Effector CD4-positive, alpha-beta T cell (primary cell): ENCODE measurements at places on chromosomes 11 and 22.

DNA sequence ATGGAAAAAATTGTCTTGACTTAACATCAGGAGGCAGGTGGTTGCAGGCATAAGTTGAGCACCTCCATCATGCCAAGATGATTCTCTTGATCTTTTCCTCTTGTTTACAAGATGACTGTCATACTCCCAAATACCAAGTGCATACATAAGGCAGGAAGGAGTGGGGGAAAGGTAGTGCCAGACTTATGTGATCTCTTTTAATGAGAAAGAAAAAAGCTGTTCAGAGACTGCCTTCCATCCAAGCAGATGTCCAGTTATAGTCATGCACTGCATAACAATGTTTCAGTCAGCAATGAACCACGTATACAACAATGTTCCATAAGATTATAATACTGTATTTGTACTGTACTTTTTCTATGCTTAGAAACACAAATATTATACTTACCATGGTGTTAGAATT, 135.7 kb downstream of the EHF start:
- no peak for DNase-seq

DNA sequence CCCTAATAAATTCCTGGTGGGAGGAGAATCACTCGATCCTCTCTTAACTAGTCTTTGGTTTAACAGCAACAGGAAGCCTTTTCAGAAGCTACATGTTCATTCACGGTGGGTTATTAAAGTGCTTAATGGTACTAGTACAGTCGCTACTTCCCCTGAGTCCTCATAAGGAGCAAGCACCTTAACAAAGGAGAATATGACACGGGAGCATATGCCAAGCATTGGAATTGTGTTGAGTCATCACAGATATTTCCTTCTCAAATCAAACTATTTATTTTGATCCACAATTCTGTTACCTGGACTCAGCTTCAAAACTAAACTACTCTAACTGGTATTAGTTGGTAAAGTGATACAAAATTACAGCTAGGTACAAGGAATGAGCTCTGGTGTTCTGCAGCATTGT, 177.5 kb upstream of the CTSC start:
- no peak for DNase-seq

GRCh38 chr11:108009497-108010370, 1.0 kb downstream of the CUL5 start:
- no peak for DNase-seq

GRCh38 chr11:73265853-73266645, 6.1 kb upstream of the P2RY6 start:
- DNase-seq: no peak

DNA sequence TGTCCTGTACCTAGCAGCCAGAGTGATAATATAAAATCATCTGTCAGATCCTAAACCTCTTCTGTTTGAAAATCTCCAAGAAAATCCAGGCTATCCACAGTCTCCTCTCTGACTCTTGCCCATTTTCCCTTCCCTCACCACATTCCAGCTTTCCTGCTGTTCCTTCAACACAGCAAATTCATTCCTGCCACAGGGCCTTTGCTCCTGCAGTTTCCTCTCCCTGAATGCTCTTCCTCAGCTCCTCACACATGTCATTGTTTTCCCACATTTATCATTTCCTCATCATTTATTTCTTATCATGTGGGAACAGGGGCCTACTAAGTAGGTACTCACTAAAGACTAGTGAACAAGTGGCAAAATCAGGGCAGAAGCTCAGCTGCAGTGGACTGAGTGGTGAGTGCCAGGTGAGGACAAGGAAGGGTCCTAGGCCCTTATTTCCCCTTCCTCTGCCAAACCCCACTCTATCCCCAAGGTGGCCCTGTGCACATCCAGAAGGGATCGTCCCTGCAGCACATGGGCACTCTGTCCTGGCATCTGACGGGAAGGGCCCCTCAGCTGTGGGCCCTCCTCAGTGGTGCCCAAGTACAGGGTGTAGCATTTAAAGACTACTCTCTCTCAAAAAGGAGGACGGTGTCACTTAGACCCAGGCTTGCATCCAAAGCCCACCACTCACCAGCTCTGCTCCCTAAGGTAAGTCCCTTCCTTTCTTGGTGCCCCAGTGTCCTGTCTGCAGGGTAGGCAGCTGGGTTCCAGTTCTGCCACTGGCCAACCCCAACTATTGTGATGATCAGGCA, 2.0 kb downstream of the LRRC32 start:
- no peak for DNase-seq

DNA sequence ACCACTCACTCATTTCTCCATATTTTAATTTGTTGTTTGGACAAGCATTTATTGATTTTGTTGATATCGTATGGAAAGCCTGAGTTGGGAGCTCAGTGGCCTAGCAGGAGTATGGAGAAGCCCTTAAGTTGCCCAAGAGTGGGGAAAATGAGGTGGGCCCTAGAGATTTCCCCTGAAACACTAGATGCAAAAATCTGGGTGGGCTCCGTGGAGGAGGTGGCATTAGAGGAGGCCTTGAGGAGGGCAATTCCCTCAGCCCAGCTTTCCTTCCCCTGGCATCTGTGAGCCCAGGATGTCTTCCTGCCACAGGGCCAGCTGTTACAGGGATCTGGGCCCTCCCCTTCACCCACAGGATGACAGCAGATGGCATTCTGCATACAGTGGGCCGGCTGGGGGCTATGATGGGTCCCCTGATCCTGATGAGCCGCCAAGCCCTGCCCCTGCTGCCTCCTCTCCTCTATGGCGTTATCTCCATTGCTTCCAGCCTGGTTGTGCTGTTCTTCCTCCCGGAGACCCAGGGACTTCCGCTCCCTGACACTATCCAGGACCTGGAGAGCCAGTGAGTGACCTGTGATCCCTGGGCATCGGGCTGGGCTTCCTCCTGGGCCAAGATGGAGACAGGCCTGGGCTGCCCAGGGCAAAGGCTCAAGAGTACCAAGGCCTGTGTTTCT, 21.6 kb upstream of the SLC22A12 start:
- DNase-seq: no peak

DNA sequence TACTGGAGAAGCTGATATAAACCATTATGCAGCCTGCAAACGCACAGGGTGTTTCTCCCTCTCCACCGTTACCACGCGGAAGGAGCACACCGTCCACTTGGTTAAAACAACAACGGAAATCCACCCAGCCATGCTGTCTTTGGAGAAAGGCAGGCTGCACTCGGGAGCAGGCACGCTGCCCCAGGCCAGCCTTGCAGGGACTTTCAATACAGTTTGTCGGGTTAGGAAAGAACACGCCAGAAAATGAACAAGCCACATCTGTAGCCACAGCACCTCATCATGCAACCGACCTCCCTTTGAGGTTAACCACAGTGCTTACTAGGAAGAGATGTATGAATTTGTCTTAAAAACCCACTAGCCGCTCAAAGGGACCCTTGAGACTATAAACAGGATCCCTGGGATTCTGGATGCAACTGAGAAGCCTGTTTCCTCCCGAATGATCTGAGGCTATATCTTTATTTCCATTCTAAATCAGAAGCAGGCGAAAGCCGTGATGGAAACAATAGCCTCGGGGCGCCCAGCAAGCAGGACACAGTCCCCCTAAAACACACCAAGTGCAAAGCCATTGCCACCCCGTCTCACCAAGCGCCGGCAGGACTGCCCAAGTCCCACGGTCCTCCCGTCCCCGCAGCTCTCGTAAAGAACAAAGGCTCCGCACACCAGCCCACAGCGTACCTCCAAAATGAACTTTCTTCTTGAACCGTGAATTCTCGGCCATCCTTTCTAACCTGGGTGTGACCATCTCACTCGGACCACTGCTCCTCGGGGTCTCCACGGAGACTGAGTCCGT, 318.9 kb downstream of the CTTN start:
- DNase-seq: no peak

DNA sequence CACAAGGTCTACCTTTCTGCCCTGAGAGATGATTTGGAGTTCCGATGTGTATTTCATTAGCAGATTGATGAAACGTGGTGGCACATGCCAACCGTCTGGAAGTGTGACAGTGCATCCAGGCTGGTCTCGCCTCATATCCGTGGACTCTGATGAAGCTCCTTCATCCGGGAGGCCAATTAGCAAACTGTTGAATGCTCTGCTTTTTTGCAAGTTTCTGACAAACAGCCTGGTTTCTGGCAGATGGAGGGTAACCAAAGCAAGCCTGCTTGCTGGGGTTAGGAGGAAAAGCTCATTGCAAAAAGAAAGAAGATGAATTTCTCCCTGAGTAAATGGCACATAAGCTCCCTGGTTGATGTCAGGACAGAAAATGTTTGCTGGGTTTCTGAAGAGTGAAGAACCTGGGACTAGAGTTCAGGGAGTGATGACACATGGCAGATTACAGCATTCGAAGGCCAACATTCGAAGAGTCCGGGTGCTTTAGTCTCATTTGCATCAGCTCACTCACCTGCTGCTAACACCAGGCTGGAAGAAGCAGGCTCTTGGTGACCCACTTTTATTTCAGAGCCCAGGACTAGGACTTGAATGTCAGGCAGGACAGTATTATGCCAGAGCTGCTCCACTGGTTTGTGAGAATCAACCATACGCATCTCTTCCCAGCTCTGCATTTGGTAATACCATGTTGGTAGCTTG, 135.9 kb upstream of the TTC12 start:
- DNase-seq: no peak

DNA sequence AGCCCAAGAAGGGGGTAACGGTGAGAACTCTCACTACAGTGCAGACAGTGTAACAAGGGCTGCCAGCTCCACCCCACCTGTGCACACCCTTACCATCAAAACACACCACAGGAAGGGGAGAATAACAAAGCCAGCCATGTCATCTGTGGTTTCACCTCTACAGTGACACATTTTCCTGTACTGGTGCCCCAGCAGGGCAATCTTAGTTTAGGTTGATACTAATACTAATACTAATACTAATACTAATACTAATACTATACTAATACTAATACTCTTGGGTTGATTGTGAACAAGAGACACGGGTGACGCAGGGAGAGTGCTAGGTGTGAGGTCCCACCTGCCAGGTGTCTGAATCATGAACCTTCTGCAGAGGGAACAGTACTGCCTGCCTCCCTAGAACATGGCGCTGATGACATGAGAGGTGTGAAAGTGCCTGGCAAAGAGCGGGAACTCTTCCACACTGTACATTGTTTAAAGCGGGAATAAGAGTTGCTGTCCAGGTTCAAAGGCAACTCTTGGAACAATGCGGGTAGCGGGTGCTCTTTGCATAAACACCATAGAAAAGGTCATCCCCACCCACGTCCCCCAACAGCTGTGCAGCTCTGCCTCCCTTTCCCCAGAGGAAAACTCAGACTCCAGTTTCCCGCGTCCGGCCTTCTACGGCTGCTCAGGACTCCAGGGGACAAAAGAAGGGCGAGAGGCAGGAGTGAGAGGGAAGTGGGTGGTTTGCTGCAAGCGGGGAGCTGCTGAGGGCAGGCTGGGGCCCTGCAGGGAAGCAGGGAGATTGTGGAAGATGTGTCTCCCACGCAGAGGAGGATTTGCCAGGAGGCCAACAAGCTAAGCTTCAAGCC, 25.0 kb upstream of the TMPRSS4 start:
- DNase-seq: peak; percentile 74

DNA sequence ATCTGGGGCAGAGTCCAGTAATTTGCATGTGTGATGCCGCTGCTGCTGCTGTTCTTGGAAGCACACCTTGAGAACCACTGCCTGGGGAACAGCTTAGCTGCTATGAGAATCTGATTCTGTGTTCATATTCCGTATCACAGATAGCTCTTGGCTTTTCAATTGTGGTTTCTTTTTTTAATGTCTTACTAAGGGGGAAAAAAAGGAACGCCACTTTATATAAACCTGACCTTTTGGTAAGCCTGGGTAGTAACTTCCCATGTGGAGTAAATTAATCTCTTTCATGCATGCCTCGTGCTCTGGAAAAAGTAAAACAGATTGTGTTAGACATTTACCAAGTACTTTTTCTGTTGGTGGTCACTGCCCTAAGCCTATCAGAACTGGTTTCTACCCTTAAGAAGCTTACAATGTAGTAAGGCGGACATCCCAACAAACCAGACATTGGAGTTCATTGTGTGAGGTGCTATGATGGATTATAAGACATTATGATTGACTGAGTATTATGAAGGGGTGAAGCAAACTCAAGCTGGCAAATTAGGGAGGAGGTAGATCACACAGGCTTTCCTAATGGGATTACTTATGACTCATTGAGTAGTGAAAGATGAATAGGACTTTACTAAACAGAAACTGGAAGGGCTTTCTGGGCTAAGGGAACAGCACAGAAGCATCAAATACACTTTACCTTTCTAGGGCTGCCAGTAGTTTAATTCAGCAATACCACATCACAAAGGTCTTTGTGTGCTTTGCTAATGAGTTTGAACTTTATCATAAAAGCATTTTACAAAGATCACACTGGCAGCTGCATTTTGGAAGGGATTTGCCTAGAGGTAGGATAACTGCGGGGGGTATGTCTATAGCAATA, 64.7 kb downstream of the MAML2 start:
- DNase-seq: no peak

GRCh38 chr11:60899046-60899936, 7.1 kb downstream of the PRPF19 start:
- no peak for DNase-seq

- no peak for DNase-seq
Observed at GRCh38 chr11:83678831-83679584, 392.8 kb upstream of the CCDC90B start.

DNA sequence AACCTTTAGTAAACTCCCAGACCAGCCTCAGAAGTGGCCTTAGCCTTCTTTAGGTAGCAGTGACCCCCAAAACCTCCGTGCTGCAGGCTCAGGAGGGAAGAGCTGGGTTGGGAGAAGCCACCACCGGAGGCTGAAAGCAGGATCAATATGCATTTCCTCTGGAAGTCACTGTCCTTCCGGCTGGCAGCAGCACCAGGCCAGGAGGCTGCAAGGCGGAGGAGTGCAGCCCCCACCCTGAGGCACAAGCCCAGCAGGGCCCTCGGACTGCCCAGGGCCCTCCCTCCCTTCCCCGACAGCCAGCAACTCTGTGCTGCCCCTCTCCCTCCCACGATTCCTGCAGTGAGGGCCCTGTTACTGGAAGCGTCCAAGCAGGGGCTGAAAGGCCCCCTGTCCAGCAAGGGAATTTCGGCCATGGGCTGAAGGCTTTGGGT, 3.2 kb upstream of the NRXN2 start:
- no peak for DNase-seq

GRCh38 chr11:10742460-10743208, 8.4 kb upstream of the CTR9 start:
- no peak for DNase-seq

DNA sequence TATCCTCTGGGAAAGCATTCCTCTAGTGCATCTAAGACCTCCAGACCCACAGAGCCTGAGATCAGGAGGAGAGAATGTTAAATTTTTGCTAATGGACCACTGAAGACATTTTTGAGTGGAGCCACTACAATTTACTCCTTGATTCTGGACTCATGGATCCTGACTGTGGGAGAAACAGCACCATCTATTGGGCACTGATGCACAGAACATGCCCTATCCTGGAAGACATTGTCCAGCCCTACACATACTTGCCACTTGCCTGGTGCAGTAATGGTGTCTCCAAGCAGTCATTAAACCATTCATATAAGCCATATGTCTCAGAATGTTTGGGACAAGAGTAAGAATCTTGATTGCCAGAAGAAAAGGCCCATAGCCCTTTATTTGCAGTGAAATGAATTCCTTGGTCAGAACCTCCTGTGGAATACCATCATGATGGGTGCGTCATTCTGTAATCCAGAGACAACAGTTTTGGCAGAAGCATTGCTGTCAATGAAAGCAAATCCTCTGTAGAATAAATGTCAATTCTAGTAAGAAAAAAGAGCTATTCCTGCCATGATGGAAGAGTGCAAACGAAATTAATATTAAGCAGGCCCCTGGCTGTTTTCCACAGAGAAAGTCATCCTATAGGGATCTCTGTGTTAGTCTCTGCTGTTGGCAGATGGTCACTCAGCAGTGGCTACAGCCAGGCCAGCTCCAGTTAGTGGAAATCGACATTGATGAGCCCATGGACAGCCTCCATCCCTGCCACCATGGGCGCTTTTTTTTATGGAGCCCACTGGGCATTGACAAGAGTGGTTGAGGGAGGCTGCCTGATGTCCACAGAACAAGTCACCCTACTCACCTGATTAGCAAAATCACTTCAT, 43.5 kb downstream of the GGTLC2 start:
- no peak for DNase-seq
